Chondrocyte (in vitro differentiated cells): ENCODE measurements at places on chromosomes 5 and 9. TPM values are rescaled to one million over a fixed set of nuclear protein-coding genes. Genes with fewer than 3 reads are reported as not detected.

GRCh38 chr5:1436681-1437080 is 8.6 kb downstream of the SLC6A3 start:
- DNase-seq = peak; percentile 81
- H3K27ac ChIP-seq = no peak overlapping the region
- H3K27me3 ChIP-seq = peaks cover 33% of the 10 kb centered on the region

GRCh38 chr5:125326150-125326510 is 579.7 kb upstream of the ZNF608 start:
- DNase-seq = no peak
- H3K27me3 ChIP-seq = no peaks in the 10 kb centered on the region
- no peaks in the 10 kb centered on the region for H3K36me3 ChIP-seq
- peaks cover 17% of the 10 kb centered on the region for H3K4me1 ChIP-seq
- H3K27ac ChIP-seq = no peak overlapping the region

CSF1R gene
- 0.62 to 1.7 TPM (median 0.65 TPM) in 3 replicates for total RNA-seq

CDKN2B gene
- 247 to 252 TPM (median 247 TPM) in 3 replicates for total RNA-seq

GRCh38 chr5:124927735-124928134 is 181.3 kb upstream of the ZNF608 start:
- peak overlapping the region; percentile 33 for H3K27ac ChIP-seq
- no peaks in the 10 kb centered on the region for H3K4me1 ChIP-seq
- DNase-seq = no peak
- no peaks in the 10 kb centered on the region for H3K27me3 ChIP-seq

DNA sequence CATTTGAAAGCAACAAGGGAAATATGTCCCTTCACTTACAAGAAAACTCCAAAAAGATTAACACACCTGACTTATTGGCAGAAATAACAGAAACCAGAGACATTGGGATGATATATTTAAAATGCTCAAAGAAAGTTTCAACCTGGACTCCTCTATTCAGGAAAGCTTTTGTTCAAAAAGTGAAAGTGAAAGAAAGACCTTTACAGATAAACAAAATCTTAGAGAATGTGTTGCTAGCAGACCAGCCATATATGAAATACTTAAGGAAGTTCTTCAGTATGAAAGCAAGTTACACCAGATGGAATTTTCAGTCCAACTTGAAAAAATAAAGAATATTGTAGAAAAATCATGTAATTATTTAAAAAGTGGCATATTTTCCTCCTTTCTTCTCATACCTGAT is 1075.1 kb downstream of the NR2F1-AS1 start:
- DNase-seq = no peak
- H3K4me3 ChIP-seq = no peak overlapping the region
- H3K4me1 ChIP-seq = peaks cover 13% of the 10 kb centered on the region
- no peaks in the 10 kb centered on the region for H3K27me3 ChIP-seq

DNA sequence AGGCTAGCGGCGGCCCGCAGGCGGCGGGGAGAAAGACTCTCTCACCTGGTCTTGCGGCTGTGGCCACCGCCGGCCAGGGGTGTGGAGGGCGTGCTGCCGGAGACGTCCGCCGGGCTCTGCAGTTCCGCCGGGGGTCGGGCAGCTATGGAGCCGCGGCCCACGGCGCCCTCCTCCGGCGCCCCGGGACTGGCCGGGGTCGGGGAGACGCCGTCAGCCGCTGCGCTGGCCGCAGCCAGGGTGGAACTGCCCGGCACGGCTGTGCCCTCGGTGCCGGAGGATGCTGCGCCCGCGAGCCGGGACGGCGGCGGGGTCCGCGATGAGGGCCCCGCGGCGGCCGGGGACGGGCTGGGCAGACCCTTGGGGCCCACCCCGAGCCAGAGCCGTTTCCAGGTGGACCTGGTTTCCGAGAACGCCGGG is 253 bp downstream of the SLC12A2 start:
- DNase-seq = peak; percentile 85
- peaks cover 45% of the 10 kb centered on the region for H3K4me1 ChIP-seq
- H3K27ac ChIP-seq = no peak overlapping the region
- H3K4me3 ChIP-seq = peak overlapping the region; percentile 44
- no peaks in the 10 kb centered on the region for H3K27me3 ChIP-seq

DNA sequence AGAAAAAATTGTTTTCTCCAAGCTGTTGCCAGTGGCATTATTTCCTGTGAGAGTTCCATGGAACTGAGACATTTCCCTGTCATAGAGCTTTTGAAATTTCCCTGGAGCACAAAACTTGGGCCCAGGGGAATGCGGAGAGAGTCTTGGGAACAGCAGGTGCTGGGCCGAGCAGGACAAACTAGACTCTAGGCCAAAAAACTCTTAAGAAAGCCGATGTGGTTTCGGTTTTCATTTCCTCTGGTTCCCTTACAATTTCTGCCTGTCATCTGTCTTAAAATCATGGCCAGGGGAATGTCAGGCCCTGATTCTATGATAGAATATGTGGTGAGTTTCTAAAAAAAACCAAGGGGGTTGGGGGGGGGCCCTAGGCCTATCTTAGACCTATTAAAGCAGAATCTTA is 4.6 kb downstream of the SLC35A4 start:
- no peak for DNase-seq
- peaks cover 27% of the 10 kb centered on the region for H3K4me1 ChIP-seq
- peaks cover 12% of the 10 kb centered on the region for H3K36me3 ChIP-seq
- no peak overlapping the region for H3K27ac ChIP-seq

CDH12 gene
- total RNA-seq = not detected in 3 replicates
